Trophoblast cell (in vitro differentiated cells and primary cell): ENCODE measurements at places on chromosomes 11 and 22.

- DNase-seq: no peak
Measured at GRCh38 chr11:63554877-63555223, 8.3 kb downstream of the PLAAT2 start.

- DNase-seq: no peak
Measured at GRCh38 chr11:20047006-20047768, 113.1 kb downstream of the DBX1 start.

GRCh38 chr11:32899438-32899837 is 6.8 kb downstream of the QSER1 start:
- no peak for DNase-seq

GRCh38 chr22:19520566-19521305 is 3.5 kb downstream of the CLDN5 start:
- no peak for DNase-seq

DNA sequence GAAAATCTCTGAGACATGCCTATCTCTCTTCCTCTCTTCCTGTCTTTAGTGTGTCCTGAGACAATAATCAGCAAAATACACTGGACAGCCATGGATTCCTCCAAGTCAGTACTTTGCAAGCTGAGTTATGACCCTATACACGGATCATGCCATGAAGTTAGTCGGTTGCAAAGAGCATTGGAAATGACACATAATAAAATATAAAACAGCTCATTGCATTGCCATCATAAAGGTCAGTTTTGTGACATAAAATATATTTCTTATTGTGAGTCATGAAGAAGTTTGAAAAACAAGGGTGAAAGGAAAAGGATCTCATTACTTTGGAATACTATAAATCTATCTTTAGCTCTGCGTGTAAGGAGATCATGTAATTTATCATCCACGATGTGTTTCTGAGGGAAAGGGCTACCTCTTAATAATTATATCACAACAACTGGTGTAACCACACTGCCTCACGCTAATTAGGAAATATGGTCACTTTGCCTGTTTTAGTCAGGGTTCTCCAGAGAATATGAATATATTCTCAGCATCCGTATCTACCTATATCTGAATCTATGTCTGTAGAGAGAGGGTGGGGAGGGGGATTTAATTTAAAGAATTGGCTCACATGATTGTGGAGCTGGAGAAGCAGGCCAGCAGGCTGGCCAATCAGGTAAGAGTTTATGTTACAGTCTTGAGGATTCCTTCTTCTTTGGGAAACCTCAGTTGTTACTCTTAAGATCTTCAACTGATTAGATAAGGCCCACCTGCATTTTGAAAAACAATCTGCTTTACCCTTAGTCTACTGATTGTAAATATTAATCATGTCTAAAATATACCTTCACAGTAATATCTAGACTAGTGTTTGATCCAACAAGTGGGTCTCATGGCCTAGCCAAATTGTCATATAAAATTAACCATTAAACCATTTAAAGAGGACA is 198.8 kb downstream of the FAT3 start:
- no peak for DNase-seq

DNA sequence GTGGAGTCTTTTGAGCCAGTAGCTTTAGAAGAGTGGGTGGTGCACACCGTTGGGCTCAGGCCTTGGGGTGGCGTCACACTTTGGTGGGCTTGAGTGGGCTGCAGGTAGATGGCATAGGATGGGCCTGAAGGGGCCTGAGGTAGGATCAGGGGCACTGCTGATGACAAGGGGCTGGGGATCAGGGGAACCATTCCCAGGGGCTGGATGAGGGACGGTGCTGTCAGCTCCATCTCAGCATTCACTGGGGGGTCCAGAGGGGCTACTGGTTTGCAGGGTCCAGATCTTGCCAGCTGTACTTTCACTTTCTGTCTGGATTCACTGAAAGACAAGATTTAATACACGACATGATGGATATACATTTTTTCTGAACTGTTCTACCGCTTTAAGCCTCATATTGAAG is 11.1 kb downstream of the E2F8 start:
- DNase-seq: no peak

DNA sequence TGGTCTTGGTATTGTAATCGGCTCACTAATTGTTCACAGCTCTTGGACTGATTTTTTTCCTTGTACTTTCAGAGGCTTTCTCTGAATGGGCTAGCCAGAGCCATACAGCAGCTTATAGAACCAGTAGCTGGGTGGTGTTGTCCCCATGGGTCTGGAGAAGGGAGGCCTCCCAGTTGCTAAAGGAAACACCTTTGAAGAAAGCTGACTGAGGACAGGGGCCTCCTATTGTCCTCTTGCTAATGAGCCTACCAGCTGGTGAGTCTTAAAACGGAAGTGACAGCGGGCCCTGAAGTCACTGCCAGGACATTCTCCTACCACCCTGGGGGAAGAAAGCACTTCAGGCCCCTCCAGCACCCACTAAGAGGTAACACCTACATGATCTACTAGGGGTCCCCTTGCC is 9.9 kb downstream of the FADS3 start:
- DNase-seq: peak; percentile 25

DNA sequence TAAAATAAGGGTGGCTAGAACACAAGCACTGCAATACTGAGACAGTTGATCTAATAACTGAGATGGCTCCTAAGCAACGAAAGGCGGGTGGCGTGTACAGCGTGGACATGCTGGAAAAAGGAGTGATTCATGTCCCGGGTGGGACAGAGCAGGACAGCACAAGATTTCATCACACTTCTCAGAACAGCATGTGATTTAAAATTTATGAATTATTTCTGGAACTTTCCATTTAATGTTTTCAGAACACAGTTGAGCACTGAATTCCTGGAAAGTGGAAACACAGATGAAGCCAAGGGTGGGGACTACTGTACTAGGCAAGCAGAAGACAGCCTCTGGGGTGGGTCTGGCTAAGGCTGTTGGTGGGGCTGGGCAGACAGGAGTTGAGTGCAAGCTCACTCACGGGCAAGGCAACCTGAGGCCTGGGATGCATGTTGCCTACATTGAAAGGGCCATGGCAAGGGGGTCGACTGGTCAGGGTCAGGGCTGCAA is 165.6 kb upstream of the DDI1 start:
- no peak for DNase-seq

- no peak for DNase-seq
Measured at GRCh38 chr22:35177811-35178210, 79.5 kb upstream of the HMGXB4 start.

GRCh38 chr11:39968071-39968470 is 1491.4 kb downstream of the LRRC4C start:
- DNase-seq: no peak

- no peak for DNase-seq
Measured at GRCh38 chr11:12275818-12276217, 101.6 kb upstream of the PARVA start.

GRCh38 chr11:34030382-34030781 is 21.1 kb upstream of the CAPRIN1 start:
- DNase-seq: peak; percentile 72

- no peak for DNase-seq
Measured at GRCh38 chr11:75502138-75502537, 23.6 kb downstream of the GDPD5 start.

- peak; percentile 99 for DNase-seq
Measured at GRCh38 chr22:23838681-23839468, at the start of gene DERL3. Gene DERL3, minus strand, starts transcription at chr22:23839006. Its CDS starts 19 bp downstream, at chr22:23838987.

GRCh38 chr11:34432822-34433221 is 5.9 kb upstream of the CAT start:
- no peak for DNase-seq

- no peak for DNase-seq
Measured at GRCh38 chr11:37076866-37077265, 478.8 kb upstream of the RAG2 start.

DNA sequence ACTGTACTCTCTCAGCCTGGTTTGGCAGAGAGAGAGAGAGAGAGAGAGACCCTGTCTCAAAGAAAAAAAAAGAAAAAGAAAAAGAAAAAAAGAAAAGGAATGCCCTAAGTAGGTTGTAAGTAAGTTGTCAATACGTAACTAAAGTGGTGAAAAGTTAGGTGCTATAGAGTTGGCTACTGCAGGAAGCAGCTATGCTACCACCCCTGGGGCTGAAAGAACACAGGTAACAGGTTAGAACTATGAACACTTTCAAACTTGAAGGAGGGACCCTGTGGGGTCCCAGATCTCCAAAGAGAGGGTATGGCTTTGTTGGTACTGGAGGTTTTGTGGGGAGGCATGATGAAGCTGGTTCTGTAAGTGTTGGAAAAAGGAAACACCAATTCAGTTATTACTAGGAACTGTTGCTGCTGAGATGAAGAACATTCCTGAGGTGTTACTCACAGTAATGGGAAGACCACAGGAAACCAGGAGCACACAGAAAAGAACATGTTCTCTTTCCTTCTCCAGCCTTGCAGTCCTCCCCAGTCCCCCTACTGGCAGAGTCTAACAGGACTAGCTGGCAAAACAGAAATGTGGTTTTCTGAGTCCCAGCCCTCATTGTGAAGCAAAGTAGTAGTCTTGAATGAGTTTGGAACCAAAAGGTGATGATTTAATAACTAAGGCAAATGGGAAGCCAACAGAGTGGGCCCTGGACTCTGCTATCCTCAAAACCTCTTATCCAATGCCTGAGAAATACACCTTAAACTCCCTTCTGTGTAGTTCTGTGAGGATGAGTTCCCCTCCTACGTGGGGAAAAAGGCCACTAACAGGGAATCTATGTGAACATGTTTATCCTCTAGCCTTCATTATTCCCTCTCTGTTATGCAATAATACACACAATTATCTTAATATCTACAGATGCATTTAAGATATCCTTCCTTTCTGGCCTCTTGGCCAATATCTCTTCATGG is 427.0 kb upstream of the DDI1 start:
- peak; percentile 72 for DNase-seq

DNA sequence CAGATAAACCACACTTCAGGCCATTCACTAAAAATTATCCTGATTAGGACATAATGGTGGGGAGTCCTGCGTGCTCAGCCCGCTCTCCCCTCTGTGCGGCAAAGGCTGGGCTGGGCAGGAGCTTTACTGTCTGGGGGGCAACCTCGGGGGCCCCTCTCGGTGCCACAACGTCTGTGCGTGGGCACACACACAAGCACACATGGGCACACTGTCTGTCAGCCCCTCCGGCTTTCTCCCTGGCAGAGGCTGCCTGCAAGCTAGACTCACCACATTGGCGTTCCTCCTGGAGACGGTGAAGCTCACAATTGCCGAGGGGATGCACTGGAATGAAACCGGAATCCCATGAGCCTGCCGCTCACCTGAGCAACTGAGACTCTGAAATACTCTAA is 5.2 kb downstream of the MLC1 start:
- no peak for DNase-seq

DNA sequence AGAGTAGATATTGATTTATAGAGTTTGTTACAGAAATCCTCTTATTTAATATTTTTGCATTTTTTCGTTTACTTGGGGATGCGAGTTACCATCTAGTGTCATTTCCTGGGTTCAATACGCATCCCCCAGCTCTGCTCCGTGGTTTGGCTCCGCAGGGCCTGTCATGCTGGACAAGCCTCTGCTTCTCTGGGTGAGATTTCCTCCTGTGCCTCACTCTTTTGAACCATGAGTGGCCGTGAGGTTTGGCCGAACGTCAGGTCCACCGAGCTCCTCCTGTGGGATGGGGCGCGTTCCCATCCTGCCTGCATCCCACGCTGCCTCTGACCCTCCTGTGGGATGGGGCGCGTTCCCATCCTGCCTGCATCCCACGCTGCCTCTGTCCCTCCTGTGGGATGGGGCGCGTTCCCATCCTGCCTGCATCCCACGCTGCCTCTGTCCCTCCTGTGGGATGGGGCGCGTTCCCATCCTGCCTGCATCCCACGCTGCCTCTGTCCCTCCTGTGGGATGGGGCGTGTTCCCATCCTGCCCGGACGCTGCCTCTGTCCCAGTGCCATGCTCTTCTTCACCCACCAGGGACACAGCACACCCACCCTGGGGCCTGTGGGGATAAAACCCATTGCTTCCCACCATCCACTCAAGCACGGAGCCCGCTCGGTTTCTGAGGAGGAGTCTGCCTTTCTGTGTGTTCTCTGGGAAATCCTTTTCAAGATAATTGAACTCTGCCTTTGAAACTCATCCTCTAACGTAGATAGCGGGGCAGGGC is 506.8 kb downstream of the BRD1 start:
- DNase-seq: no peak

- DNase-seq: peak; percentile 85
Measured at GRCh38 chr22:31969789-31970489, 25.6 kb downstream of the YWHAH start.

DNA sequence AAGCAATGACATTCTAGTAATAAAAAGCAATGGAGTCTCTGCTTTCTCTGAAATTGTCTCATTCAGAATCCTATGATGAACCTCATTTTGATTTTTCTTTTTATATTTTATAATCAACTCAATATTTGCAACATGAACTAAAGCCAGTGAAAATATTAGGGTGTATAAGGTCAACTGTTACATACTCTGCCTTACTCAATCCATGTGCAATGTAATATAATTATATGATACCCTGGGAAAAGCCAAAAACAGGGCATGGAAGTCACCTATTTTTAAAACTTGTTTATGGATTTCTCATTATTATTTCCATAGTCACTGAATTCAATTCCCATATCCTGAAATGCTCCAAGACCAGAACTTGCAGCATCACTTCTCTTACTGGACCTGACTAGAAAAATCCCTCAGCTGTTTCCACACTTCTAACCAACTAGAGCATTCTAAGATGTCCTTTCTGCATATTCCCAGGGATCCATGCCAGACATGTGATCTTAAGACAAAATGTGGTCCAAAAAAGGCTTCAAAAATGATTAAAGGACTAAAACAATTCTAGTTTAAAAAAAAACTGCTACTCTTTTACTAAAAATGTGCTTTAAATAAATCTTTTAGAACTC is 97.3 kb downstream of the GUCY1A2 start:
- DNase-seq: no peak

- DNase-seq: no peak
Measured at GRCh38 chr11:104881117-104881794, 17.0 kb downstream of the CASP12 start.

GRCh38 chr22:43921370-43921769 is 2.2 kb upstream of the PNPLA3 start:
- DNase-seq: peak; percentile 79

- DNase-seq: peak; percentile 35
Measured at GRCh38 chr22:17695986-17696385, 57.4 kb downstream of the BCL2L13 start.

- DNase-seq: no peak
Measured at GRCh38 chr11:2536440-2536989, 91.7 kb downstream of the KCNQ1 start.

DNA sequence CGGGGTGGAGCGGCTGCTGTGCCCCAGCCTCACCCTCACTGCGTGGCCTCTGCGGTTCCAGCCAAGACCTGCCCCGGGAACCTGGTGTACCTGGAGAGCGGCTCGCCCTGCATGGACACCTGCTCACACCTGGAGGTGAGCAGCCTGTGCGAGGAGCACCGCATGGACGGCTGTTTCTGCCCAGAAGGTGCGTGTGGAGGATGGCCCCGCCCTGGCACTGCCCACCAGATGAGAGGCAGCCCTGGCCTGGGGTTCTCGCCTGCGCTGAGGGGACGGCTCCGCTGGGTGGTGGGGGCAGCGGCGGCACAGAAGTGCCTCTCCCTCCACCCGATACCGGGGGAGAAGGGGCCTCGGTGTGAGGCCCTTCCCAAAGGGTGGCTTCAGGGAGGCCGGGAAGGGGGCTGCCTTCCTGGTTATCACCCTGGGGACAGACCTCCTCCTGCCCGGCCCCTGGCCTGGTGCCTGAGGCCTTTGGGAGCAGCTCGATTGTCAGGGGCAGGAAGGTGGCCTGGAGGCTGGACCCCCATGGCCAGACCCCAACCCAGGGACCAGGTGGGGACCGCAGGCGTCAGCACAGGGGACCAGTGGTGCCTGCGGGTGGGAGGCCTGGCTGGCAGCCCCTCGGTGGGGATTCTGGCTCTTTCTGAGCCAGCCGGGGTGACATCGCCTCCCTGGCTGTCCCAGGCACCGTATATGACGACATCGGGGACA is 7.1 kb downstream of the MUC2 start:
- DNase-seq: no peak

- DNase-seq: peak; percentile 99
Measured at GRCh38 chr11:2202071-2202899, 30.7 kb upstream of the TH start.
